ENCODE measurements at places on chromosomes 16 and 17. TPM values are rescaled to one million over a fixed set of nuclear protein-coding genes. Genes with fewer than 3 reads are reported as not detected.

The FAM117A gene
- 13.6 TPM for total RNA-seq

The KRTAP4-5 gene
- not detected for total RNA-seq

The NR1D1 gene
- 2.5 TPM for total RNA-seq

The MT1F gene
- 2.4 TPM for total RNA-seq

The CCDC200 gene
- not detected for total RNA-seq

The ABCC3 gene
- total RNA-seq, result not detected

The TNFSF13 gene
- 0.86 TPM for total RNA-seq

The CDH3 gene
- 4.2 TPM for total RNA-seq

The DNAI2 gene
- not detected for total RNA-seq

The TNFRSF13B gene
- total RNA-seq, result not detected

The STX1B gene
- total RNA-seq, result 14.1 TPM

The CDH5 gene
- total RNA-seq, result 0.45 TPM

- no peak for DNase-seq
These were observed 19.4 kb downstream of the UNC45B start for GRCh38 chr17:35167046-35167445.

DNA sequence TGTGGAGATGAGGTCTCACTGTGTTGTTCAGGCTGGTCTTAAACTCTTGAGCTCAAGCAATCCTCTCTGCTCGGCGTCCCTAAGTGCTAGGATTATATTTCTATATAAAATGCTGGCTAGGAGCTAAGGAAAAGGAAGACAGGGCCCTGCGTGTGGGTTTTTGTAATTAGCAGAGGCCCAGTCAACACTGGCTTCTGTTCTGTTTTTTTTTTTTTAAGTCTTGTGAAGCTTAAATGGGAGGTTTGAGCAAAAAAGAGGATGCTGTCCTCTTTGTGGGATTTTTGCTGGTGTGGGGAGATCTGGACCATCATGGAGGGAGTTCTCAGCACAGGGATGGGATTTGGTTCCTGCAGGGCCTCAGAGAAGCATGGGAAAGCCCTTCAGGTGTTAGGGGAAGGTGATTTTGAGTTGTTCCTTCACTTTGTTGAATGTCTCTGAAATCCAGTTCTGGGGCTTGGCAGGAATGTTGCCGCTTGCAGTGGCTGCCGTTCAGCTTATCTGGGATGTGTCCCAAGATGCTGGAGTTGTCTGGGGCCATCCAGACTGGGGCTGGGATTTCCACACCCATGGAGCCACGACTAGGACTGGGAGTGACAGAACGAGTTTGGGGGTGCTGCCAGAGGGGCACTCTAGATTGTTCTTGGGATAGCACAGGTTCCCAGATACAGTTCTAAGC is 4.2 kb downstream of the PYCARD start:
- DNase-seq, result no peak

DNA sequence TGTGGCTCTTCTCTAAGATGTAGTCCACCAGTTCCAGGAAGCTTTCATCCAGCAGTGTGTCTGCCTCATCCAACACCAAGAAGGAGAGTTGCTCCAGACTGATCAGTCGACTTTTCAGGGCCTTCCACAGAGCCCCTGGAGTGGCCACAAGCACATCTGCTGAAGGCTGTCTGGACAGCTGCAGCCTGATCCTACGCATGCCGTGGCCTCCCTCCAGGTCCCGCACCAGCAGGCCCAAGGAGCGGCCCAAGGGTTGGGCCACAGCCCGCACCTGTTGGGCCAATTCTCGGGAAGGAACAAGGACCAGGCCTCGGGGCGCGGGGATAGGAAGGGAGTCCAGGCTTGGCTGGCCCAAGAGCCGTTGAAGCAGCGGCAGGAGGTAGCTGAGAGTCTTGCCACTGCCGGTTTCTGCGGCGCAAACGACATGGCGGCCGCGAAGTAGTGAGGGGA is 729 bp downstream of the DDX28 start:
- DNase-seq, result no peak

GRCh38 chr17:7047566-7047965 is 3.7 kb upstream of the SLC16A11 start:
- no peak for DNase-seq

- peak; percentile 28 for DNase-seq
These were observed 3.7 kb upstream of the ERN1 start for GRCh38 chr17:64133546-64134215.

- DNase-seq, result no peak
These were observed 27.2 kb downstream of the SPNS2 start for GRCh38 chr17:4525691-4526397.

GRCh38 chr16:71414038-71414437 is 27.8 kb downstream of the TLE7 start:
- DNase-seq, result no peak

DNA sequence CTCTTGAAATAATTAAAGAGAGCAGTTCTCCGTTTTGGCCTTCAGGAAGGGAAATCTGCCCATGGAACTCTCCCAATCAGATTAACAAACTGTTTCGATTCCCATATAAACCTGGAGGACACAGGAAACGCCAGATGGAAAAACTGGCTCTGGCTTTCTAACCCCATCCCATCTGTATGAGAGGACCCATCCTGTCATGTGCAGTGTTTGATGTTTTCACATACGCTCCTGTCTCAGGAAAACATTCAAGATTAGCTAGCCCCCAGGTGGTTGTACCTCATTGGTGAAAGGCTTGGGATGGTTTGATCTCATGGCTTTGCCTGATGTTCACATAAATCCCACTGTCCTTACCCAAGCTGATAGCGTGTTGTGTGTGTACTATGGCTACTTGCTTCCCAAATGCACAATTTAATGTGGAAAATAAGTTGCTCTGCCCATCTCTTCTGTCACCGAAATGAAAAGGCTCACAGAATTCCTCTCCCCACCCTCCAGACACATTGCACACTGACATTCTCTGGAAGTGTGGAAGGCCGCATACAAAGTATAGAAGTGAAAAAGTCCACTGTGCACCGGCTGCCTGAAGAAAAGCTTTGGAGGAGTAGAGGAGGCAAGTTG is 18.2 kb upstream of the ERN1 start:
- DNase-seq, result no peak

DNA sequence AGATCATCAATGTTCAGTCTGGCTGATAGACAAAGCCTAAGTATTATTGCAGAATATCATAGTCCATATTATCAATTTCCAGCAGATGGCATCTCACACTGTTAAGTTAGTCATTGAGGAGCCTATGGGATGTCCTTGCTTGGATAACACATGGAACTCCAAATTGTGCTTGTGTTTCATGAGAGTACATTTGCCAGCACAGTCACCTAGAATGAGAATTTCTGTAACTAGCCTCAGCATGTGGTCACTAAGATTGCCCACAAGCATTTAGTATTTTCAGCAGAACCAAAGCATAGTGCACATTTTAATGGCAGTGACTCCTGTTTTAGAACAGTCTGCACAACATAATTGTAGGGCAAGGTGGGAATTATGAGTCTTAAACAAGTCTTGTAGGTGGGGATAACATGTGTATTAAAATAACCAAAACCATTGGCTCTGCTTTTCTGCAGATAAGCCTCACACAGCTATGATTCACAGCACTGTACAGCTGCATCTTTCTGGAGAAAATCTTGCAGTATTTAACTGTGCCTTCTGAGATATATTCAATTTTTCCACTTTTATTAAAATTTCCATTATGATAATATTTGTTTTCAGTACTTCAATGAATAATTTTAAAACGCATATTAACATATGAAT is 882.8 kb upstream of the SOX9 start:
- DNase-seq, result no peak

- DNase-seq, result no peak
These were observed 1.3 kb upstream of the HERPUD1 start for GRCh38 chr16:56930486-56931270.

DNA sequence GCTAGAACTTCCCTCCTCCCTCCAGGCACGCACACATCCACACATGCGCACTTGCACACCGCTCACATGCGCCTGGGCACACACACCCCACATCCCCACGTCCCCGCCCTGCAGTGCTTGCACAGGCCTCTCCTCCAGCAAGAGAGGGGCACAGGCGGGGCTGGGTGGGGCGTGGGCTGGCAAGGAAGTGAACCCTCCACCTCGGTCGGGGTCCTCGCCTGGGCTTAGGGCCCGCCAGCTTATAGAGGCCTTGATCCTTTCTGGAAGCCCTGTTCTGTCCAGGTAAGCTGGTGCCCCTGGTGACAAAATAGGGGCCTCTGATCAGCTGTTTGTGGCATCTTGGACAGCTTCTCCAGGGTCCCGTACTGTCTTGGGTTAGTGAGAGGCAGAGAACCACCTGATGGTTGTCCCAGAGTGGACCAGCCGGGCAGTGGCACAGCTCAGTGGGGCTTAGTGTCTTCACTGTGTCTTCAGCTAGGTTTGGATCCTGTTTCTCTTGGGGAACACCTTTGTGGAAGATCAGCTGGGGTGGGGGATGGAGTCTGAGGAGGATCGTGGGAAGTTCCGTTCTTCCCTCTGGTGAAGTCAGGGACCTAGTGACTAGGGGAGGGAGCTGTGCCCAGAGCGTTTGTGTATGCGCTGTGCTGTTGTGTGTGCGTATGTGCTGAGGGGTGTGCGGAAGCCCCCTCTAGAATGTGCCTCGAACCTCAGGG is 12.1 kb downstream of the TBX4 start:
- DNase-seq, result no peak

DNA sequence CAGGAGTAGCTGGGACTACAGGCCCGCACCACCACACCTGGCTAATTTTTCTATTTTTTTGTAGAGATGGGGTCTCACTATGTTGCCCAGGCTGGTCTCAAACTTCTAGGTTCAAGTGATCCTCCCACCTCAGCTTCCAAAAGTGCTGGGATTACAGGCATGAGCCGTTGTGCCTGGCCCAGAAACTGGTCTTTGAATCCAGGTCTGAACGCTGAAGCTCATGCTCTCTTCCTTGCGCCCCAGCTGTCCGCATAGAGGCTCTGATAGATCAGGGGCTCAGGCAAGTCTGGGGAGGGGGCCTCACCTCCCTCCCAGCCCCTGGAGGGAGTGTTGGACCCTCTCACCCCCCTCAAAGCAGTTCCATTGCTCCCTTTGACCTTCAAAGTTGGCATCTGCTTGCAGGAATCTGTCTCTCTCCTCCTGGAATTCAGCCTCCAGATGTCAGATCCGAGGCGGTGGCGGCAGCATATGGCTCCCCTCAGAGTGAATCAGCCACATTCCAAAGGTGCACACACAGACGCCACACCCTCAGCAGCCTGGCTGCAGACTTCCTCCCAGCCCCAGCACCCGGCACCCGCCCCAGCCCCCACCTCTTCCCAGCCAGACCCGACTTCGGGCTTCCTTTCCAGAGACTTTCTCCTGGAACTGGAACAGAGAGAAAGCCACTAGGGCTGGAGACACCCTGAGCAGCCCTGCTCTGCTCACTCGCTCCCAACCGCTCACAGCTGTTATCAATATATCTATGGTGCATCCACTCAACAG is 16.9 kb upstream of the GLIS2 start:
- DNase-seq, result no peak

- DNase-seq, result no peak
These were observed 8.1 kb downstream of the NQO1 start for GRCh38 chr16:69718111-69718764.

DNA sequence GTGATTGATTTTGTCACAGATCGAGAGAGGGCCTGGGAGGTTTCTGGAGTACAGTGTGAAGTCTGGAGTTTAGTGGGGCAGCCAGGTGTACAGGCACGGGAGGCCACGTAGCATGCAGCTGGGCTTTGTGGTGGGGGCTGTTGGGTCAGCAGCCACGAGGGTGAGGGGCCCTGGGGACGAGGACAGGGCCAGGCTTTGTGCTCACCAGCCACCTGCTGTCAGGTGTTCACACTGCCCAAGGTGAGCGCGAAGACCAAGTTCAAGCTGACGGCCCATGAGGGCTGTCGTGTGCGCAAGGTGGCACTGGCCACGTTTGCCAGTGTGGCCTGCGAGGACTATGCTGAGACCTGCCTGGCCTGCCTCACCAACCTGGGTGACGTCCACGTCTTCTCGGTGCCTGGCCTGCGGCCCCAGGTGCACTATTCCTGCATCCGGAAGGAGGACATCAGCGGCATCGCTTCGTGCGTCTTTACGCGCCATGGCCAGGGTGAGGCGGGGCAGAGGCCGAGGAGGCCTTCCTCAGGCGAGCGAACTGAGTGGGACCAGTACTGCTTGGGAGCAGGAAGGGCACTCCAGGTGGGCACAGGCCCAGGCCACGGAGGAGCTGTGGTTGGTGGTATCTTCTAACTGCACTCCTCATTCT is 15.9 kb downstream of the LLGL1 start:
- no peak for DNase-seq

GRCh38 chr17:34361478-34362061 is 1.5 kb downstream of the CCL1 start:
- DNase-seq, result peak; percentile 78

DNA sequence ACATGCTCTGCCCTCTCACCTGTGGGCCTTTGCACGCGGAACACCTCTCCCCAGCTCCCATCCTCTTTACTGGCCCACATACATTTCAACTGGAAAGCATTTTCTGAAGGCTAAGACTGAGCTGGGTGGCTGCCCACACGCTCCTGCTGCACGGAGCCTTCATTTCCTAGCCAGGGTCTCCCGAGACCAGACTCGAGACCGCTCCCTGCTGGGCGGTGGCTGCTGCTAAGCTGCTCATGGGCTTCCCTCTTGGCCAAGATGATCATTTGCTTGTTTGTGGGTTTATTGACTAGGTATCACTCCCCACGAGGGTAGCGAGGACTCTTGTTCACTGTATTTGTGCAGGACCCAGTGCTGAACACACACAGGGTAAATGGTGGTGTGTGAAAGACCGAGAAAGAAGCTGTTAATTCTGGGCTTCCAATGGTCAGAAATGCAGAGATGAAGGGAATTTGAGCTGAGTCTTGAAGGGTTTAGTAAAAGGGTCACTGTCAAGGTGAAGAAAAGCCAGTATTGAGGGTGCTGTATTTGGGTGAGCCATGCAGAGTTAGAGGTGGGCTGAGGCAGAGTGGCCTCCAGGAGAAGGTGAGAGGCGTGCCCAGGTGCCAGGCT is 907 bp downstream of the TRAPPC2L start:
- DNase-seq, result peak; percentile 63

- DNase-seq, result no peak
These were observed 133.9 kb downstream of the SOCS1 start for GRCh38 chr16:11121914-11122692.

GRCh38 chr17:16973760-16974540 is 2.0 kb upstream of the TNFRSF13B start:
- DNase-seq, result no peak

- no peak for DNase-seq
These were observed 37.4 kb downstream of the CLEC16A start for GRCh38 chr16:10981697-10982216.

- DNase-seq, result no peak
These were observed 5.8 kb upstream of the RFFL start for GRCh38 chr17:35069311-35069710.

GRCh38 chr17:17321356-17322025 is 18.3 kb downstream of the NT5M start:
- no peak for DNase-seq

DNA sequence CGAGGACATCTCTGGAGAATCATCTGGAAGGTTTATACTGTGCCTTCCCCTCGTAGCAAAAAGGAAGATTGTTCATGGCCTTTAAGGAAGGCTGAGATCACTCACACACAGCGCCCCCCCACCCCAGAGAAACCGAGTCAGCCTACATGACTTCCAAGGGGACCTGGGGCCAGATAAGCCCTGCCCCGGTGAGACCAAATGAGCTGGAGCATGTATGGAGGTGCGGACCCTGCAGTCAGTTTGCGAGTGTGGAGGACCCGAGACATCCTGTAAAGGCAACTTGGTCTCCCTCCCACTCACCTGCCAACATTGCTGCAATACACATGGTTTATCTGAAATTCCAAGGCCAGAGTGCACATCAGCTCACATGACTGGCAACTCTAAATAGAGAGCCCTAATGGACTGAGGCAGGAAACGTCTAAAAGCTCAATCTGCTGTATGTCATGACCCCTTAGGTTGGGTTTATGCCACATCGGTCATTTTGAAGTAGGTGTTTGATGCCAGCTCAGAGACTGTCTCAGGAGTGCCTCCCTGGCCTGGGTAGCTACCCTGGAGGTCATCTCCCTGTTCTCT is 233.6 kb downstream of the CPPED1 start:
- DNase-seq, result no peak

Measured in neural crest cell (in vitro differentiated cells).